ENCODE measurements at places on chromosomes 4 and X. TPM values are rescaled to one million over a fixed set of nuclear protein-coding genes. Genes with fewer than 3 reads are reported as not detected.

- no peak overlapping the region for H3K4me3 ChIP-seq
- no peaks in the 10 kb centered on the region for H3K4me1 ChIP-seq
- no peak for DNase-seq
- no peaks in the 10 kb centered on the region for H3K36me3 ChIP-seq
- H3K27ac ChIP-seq = no peak overlapping the region
These were observed 1293.6 kb upstream of the TENM3 start for GRCh38 chr4:180949424-180950213.

Gene DUSP9
- total RNA-seq = under 0.01 TPM

DNA sequence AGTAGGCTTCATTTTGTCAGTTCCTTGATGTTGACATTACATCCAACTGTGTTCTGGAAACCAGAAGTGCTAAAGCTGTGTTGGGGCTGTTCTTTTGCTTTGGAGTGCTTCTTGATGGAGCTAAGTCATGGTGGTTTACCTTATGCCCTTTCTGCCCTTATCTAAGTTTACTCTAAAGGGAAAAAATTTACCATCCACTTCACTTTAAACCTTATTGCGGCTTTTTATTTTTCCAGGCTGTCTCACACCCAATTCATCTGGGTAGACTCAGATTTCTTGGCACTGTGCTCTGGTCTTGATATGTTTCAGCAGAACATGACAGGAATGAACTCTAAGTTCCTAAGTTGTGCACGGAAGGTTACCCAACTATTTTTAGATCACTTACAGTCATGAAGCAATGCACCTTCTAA lies 104.7 kb upstream of the TTC29 start:
- H3K4me3 ChIP-seq = no peak overlapping the region
- H3K4me1 ChIP-seq = no peaks in the 10 kb centered on the region
- DNase-seq = no peak
- no peaks in the 10 kb centered on the region for H3K36me3 ChIP-seq

DNA sequence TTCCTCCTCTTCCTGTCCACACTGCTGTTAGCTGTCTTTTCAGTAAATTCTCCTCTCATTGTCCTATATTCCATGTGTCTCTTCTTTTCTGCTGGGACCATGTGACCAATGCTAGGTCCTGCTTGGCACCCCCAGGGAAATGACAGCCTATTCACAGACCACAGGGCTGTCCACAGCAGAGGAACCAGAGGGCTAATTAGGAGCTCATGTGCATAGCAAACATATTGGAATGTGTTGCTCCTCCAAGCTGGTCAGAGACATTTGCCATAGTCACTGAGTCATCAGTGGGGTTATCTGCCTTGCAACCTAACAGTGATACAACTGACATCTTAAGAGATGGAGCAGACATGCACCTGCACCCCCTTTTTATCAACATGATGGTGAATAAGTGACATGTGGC lies 67.9 kb upstream of the PUDP start:
- no peak overlapping the region for H3K27ac ChIP-seq
- no peaks in the 10 kb centered on the region for H3K27me3 ChIP-seq
- H3K4me1 ChIP-seq = no peaks in the 10 kb centered on the region
- peak; percentile 53 for DNase-seq
- H3K4me3 ChIP-seq = no peak overlapping the region

DNA sequence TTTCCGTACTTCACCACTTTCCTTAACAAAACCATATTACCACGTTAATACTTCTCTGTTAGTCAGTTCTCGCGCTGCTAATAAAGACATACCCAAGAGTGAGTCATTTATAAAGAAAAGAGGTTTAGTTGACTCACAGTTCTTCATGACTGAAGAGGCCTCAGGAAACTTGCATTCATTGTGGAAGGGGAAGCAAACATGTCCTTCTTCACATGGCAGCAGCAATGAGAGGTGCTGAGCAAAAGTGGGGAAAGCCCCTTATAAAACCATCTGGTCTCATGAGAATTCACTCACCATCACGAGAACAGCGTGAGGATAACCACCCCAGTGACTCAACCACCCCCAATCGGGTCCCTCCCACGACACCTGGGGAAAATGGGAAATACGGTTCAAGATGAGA lies 289.8 kb upstream of the CLNK start:
- H3K4me3 ChIP-seq = no peak overlapping the region
- no peaks in the 10 kb centered on the region for H3K36me3 ChIP-seq
- H3K4me1 ChIP-seq = no peaks in the 10 kb centered on the region
- H3K27ac ChIP-seq = no peak overlapping the region
- no peak for DNase-seq

DNA sequence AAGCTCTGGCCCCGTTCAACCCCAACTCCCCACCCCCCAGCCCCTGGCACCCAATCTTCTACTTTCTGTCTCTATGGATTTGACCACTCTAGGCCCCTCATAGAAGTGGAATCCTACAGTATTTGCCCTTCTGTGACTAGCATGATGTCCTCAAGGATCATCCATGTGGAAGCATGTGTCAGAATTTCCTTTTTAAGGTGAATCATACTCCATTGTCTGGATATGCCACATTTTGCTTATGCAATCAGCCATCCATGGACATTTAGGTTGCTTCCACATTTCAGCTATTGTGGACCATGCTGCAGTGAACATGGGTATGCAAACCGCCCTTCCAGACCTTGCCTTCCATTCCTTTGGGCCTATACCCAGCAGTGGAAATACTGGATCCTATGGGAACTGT lies 15.5 kb downstream of the CCNQ start:
- no peaks in the 10 kb centered on the region for H3K27me3 ChIP-seq
- H3K36me3 ChIP-seq = peaks cover 9% of the 10 kb centered on the region
- DNase-seq = no peak
- H3K27ac ChIP-seq = no peak overlapping the region
- no peaks in the 10 kb centered on the region for H3K4me1 ChIP-seq
- H3K4me3 ChIP-seq = no peak overlapping the region

Gene TLR1
- 2.4 TPM for total RNA-seq

DNA sequence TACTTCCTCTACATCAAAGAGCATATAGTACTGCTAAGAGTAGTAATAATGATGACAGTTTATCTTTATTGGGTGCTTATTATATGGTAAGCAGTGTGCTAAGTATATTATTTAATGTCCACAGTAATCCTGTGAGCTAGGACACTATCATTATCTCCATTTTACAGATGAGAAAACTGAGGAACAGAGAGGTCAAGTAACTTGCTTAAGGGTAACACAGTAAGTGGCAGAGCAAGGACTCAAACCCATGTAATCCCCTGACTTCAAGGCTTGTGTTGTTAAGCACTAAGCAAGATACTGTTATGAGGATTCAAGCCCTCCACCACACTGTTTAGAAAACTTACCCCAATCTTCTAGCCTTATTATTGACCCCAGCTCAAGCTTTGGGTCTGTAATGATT lies 202.4 kb downstream of the ENOX2 start:
- no peak overlapping the region for H3K27ac ChIP-seq
- H3K36me3 ChIP-seq = no peaks in the 10 kb centered on the region
- no peaks in the 10 kb centered on the region for H3K27me3 ChIP-seq
- H3K4me3 ChIP-seq = no peak overlapping the region

- H3K36me3 ChIP-seq = no peaks in the 10 kb centered on the region
- H3K4me1 ChIP-seq = peaks cover 28% of the 10 kb centered on the region
- no peak overlapping the region for H3K4me3 ChIP-seq
- H3K27ac ChIP-seq = no peak overlapping the region
- peak; percentile 22 for DNase-seq
These were observed 171.9 kb upstream of the PGRMC2 start for GRCh38 chr4:128459547-128459946.

GRCh38 chrX:56569378-56570057 lies 6.1 kb downstream of the UBQLN2 start:
- H3K27ac ChIP-seq = no peak overlapping the region
- H3K27me3 ChIP-seq = no peaks in the 10 kb centered on the region

- no peaks in the 10 kb centered on the region for H3K4me1 ChIP-seq
- DNase-seq = no peak
- H3K27ac ChIP-seq = no peak overlapping the region
- H3K36me3 ChIP-seq = no peaks in the 10 kb centered on the region
- no peak overlapping the region for H3K4me3 ChIP-seq
These were observed 172.2 kb upstream of the ARHGAP24 start for GRCh38 chr4:85302756-85303155.

DNA sequence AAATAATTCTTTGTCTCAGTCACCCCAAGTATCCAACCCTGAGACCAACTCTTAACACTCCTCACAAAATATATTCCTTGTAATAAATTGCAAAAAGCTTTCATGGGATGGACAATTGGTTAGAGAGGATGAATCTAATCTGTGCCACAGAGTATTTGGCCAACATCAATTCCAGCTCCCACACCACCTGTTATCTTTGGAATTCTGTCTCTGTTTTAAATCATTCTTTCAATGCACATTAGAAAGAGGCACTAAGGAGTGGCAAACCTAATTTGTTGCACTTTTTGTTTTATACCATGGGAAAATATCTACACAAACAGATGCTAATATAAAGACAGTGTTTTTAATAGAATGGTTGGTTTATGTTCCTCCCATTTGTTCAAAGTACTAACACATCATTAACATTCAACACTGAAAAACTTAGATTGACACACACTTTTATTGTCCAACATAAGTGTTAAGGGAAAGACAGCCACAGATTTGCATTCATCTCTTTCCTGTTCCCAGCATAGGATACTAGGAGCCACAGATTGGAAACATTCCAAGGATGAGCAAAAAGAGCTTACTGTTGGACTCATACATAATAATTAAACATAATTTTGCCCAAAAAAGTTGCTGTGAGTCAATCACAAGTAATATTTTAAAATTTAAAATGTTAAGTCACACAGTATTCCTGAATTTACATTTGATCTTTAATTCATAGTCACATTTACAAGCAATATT lies 116.4 kb downstream of the PPA2 start:
- H3K4me1 ChIP-seq = no peaks in the 10 kb centered on the region
- no peaks in the 10 kb centered on the region for H3K36me3 ChIP-seq
- no peak overlapping the region for H3K27ac ChIP-seq
- no peaks in the 10 kb centered on the region for H3K27me3 ChIP-seq
- H3K4me3 ChIP-seq = no peak overlapping the region
- DNase-seq = no peak

- no peak for DNase-seq
- no peaks in the 10 kb centered on the region for H3K4me1 ChIP-seq
- H3K27me3 ChIP-seq = no peaks in the 10 kb centered on the region
- no peak overlapping the region for H3K27ac ChIP-seq
These were observed 667.7 kb upstream of the IGFBP7 start for GRCh38 chr4:57777876-57778275.

DNA sequence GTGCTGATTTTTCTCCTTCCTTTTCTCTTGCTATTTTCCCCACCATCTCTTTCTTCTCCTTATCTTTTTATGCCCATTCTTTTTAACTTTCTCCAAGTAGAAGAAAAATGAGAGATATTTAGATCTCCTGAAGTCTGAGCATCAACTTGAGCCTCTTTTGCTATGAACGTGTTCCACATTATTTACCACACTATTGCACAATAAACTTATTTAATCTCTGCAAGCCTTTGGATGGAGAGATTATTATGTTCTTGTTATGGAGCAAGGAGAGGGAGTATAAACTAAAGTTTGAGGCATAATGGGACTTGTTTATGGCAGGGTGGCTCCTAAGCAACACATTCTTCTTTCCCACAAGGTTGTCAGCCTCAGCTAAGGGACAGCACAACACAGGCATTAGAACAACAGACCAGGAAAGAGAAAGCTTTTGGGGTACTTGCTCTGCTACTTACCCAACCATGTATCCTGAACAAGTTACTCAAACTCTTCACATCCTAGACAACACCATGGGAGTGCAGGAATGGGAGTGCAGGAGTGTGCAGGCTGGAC lies 365.5 kb upstream of the BOD1L1 start:
- no peaks in the 10 kb centered on the region for H3K36me3 ChIP-seq
- no peak for DNase-seq
- H3K4me3 ChIP-seq = no peak overlapping the region
- H3K4me1 ChIP-seq = peaks cover 49% of the 10 kb centered on the region
- H3K27me3 ChIP-seq = no peaks in the 10 kb centered on the region

DNA sequence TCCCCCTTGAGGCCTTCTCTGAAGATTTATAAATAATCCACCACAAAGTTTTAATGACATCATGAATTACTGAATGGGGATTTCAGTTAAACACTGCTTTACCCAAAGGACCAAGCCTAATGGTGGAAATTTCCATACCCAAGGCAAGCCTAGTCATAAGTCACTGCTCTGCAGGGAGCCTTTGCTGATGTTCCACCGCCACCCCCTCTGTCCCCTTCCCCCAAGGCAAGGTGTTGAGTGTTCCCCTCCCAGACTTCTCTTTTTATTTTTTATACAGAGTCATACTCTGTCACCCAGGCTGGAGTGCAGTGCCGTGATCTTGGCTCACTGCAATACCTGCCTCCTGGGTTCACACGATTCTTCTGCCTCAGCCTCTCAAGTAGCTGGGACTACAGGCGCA lies 76.4 kb upstream of the FUNDC1 start:
- no peak for DNase-seq
- no peak overlapping the region for H3K4me3 ChIP-seq
- no peak overlapping the region for H3K27ac ChIP-seq

- no peaks in the 10 kb centered on the region for H3K27me3 ChIP-seq
- H3K27ac ChIP-seq = no peak overlapping the region
- no peak for DNase-seq
- H3K4me1 ChIP-seq = no peaks in the 10 kb centered on the region
- no peak overlapping the region for H3K4me3 ChIP-seq
- no peaks in the 10 kb centered on the region for H3K36me3 ChIP-seq
These were observed 332.3 kb downstream of the ADGRL3 start for GRCh38 chr4:61532336-61533000.

Gene SULT1E1
- total RNA-seq = not detected

DNA sequence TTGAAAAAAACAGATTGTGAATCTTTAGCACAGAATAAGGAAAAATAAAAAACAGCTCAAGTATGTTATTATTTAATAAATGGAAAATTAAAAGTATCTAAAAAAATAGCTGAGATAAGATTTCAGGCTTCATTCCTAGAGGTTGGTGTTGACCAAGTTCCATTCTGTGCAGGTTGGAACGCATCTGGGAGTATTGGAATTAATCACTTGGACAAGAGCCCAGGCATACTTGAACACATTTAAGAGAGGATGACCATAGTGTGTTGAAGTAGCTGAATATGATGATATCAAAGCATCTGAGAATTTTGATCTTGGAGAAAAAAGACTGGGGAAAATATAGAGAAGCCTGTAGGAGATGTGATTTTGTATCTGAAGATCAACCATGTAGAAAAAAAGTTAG lies 54.6 kb upstream of the VCX start:
- no peak overlapping the region for H3K27ac ChIP-seq
- DNase-seq = no peak
- H3K27me3 ChIP-seq = no peaks in the 10 kb centered on the region
- no peaks in the 10 kb centered on the region for H3K4me1 ChIP-seq
- no peak overlapping the region for H3K4me3 ChIP-seq

- no peak overlapping the region for H3K27ac ChIP-seq
- H3K4me1 ChIP-seq = peaks cover 4% of the 10 kb centered on the region
- peaks cover 26% of the 10 kb centered on the region for H3K27me3 ChIP-seq
- peak overlapping the region; percentile 61 for H3K4me3 ChIP-seq
- peak; percentile 29 for DNase-seq
These were observed 497 bp downstream of the HPGD start for GRCh38 chr4:174521800-174522182.

All from osteoblast (primary cell).